ENCODE measurements at places on chromosomes 2 and 18.
A peak's percentile ranks its signal among the peaks of the same experiment; 100 is the strongest.

- peak; percentile 6 for DNase-seq
These were observed 22.5 kb upstream of the ACVR1 start for GRCh38 chr2:157898591-157898996.

DNA sequence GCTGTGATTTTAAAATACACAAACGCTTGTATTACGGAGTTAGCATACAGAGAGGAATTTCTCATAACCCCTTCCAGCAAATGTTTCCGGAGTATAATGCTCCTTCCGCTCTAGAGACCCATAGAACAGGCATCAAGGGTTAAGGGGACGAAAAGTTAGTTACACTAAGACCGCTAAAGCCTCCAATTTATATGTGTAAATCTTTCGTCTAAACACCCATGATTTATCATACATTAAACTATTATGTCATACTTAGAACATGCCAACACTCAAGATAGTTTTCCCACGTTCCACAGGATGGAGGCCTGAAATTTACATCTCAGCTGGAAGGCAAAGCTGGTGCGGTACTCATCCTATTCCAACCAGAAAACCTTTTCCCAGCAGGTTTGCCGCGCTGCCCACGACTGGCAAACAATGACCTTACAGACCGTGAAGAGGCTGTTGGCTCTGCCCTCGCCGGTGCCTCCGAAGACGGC, 650 bp downstream of the ORMDL1 start:
- no peak for DNase-seq

DNA sequence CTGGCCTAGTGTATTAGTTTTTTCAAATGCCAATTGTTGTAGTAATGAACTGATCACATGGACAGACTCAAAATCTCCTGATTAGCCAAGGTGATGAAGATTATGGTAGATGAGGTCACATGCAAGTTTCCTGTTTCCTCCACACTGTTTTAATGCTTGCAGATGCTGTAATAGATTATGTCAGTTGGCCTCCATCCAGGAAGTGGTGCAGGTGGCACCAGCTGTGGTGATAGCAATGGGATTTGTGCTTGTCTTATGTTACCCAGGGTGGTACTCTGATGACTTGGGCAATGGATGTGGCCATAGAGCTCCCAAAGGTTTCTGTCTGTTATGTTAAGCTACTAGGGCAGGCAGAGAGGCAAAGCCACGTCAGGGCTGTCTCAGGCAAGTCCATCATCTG, 332.9 kb upstream of the DDX18 start:
- no peak for DNase-seq

DNA sequence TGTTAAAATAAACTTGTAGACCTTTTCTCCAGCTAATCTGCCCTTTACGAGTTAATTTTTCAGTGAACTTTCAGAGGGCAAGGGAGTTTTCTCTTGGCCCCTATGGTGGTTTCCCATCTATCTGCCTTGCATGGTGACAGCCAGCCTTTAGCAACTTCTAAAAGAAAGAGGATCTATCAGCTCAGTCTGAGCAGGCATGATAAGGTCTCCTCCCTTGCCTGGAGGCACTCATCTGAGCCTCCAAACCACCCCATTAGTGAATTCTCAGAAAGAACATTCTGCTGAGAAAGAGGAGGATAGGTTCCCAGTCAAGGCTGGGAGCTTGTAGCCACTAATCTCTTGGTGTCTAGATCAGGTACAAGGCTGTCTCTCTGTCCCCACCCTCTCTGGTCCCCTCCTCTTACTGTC, 10.7 kb upstream of the GYPC start:
- DNase-seq = no peak

- DNase-seq = no peak
These were observed 21.3 kb downstream of the MAPRE3 start for GRCh38 chr2:26991717-26992116.

GRCh38 chr18:74598350-74599001, 806 bp downstream of the ZNF407 start:
- DNase-seq = peak; percentile 76

GRCh38 chr2:242030226-242030575, 160.7 kb downstream of the RTP5 start:
- DNase-seq = no peak

DNA sequence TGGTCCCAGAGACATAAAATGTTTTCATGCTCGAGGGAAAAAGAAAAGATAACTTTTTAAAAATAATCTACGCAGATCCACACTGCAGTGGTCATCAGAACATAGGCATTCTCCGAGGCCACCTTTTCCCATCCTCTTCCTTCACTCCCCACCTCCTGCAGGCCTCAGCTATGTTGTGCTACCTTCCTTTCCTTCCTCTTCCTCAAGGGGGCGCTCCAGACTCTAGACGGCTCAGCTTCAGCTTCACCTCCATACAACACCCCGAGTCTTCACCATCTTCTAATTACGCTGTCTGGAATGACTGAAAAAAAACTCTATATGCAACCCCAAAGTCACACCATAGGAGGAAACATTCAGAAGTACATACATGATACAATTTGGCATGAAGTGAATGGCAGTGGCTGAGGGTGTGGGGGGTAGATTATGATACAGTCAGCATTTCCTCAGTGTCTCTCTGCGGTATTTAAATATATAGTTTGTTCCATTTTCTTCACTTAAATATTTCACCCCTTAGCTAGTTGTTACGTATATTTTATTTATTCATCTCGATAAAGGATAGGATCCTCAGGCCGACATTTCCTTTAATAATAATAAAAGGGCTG, 583.6 kb downstream of the IRS1 start:
- DNase-seq = no peak

GRCh38 chr2:84880645-84881521, at the start of gene TRABD2A:
Gene TRABD2A (minus strand): TSS chr2:84881084. CDS start chr2:84881039, 45 bp downstream.
- peak; percentile 28 for DNase-seq

- no peak for DNase-seq
These were observed 51.0 kb upstream of the PGAP1 start for GRCh38 chr2:196977507-196977906.

- DNase-seq = no peak
These were observed 287.4 kb upstream of the HDAC4 start for GRCh38 chr2:239688122-239688681.

DNA sequence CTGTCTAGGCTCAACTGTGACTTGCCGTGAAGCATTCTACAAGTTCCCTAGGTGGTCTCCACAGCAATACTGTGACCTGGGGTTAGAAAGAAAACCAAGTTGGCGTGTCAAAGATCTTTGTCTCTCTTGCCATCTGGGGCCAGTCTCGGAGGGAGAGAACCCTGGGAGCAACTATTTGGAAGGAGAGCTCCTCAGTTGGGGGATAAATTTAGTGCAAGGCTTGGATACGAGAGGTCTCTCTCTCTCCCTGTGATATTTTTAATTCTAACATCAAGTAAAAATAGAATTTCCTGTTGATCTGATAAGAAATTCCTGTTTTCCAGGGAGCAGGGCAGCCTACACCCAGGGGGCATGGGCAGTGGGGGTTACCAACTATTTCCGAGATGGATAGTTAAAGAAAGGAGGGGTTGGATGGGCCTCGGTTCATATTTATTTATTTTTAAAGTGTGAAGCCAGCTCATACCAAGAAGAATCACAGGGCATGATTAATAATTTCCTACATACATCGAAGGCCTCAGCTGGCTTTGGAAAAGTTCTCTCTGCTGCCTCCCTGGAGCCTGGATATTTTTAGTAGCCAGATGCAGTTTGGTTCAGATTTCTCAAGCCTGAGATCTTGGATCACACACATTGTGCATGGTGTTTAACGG, 62.8 kb downstream of the EHD3 start:
- no peak for DNase-seq

GRCh38 chr2:15993232-15993610, 52.9 kb downstream of the MYCN start:
- no peak for DNase-seq

DNA sequence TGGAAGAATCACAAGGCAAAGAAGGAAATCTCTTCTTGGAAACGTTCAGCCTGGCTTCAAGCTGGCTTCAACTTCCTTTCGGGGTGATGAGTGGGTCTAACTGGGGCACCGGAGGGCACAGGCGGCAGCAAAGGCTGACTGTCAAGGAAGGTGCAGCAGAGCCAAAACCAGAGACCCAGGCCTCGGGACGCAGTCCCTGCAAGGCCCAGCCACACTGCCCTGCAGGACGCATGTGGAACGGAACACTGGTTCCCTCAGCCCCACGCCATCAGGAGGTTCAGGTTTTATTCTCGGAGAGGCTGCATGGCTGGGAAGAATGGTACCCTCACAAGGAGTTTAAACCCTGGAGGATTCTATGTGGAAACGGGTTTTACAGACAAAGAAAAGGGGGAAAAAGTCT, 165.5 kb downstream of the HDAC4 start:
- no peak for DNase-seq
